Thymus (tissue), 14 donors: ENCODE measurements at places on chromosomes 4 and X.

DNA sequence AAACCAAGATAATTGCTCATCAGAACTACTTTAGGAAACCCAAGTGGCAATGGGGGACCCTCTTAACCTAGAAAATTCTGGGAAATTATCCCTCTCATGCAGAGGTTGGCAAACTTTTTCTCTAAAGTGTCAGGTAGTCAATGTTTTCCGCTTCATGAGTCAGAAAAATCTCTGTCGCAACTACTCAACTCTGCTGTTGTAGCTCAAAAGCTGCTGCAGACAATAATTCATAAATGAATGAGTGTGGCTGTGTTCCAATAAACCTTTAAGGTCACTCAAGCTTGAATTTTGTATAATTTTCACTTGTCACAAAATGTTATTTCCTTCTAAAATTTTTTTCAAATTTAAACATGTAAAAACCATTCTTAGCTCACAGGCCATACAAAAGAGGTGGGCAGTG, 193.4 kb upstream of the MID1 start:
- DNase-seq, result no peak

DNA sequence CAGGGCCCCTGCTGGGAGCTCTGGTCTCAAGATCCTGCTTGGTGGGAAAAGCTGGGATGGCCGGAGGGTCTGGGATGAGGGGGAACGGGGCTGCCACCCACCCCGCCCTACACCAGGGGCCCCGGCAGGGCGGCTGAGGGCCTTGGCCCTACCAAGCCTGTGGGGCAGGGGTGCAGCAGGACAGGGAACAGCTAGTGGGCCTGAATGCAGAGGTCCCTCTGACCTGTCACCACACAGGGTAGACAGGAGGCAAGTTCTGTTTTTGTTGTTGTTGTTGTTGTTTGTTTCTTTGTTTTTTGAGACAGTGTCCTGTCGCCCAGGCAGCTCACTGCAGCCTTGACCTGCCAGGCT, 332 bp upstream of the RENBP start:
- DNase-seq, result no peak

DNA sequence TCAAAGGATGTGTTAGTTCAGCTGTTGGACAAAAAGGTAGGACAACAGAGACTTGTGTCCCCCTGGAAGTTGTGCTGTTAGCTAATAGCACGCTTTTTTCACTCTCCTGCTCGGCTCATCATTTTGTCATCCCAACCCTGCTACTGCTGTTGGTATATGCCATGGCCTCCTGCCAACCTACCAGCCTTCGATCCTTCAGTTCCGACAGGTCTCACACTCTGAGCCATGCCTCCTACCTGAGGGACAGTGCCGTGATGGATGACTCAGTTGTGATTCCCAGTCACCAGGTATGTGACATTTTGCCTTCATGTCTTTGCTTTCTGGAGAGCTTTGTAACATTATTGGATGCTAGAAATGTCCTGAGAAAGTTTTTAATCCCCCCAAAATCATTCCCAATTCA, 268.1 kb downstream of the ANK2 start:
- DNase-seq, result no peak

DNA sequence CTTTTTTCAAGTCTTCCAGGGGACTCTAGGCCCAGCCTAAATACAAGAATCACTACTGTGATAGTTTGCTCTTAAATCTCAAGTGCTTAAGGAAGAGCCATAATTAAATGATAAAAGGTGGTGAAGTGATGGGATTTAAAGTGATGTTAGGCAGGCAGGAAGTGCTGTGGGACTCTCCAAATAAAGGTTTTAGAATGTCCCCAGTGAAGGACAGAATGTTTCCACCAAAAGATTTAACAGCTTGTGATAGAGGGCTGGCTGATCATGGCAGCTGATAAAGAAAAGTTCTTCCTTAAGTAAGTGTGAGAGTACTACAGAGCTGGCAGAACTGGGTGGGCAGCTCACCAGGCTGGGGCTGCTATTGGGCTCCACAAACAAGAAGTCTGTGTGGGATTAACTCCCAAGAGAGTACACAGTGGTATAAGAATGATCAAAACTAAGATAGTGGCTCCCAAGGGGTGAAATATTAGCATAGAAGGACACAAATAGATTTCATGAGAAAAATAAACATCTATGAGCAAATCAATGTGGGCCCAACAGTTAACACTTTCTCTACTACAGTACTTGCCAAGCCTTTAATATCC, 637.2 kb upstream of the CPEB2 start:
- no peak for DNase-seq

DNA sequence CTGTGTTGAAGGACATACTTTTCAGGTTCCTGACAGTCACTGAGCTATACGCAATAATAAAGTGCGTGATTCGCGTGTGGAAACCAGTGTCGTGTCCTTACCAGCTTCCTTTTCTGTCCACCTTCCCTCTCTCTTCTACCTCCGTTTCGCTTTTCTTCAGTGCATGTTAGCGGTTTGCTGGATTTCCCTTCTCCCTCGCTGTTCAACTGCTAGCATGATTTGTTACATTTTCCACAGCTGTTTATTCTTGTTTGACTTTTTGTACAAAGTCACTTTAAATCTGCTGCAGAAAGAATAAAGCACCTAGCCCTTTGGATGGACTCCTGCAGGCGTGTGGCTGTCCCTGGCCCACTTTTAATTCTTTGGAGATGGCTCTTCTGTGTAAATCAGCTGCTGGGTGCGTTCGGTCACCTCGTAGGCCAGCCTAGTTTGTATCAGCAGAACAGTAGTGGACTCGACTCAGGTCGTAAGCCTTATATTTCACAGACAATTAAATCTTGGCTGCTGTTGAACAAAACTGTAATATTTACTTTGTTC, 8.9 kb upstream of the HAND2 start:
- no peak for DNase-seq

DNA sequence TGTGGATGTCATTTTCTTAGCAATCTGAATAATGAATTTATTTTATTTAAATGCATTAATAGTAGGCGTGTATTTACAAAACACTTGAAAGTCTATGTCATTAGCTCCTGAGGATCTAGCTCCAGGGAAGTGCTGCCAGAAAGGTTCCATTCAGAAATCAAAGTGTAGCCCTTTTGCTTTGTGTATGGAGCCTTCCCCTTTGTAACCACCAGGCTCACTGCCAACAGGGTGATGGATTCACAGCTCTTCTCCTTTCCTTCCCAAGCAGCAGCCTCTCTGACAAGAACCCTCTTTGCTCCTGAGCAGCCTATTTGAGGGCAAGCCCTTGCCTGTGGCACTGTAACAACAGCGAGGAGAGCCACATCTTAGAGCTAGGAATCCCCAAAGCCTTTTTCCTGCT, 286.0 kb upstream of the RASGEF1B start:
- DNase-seq, result no peak

GRCh38 chrX:116607776-116608175, 145.0 kb upstream of the CT83 start:
- DNase-seq, result no peak

DNA sequence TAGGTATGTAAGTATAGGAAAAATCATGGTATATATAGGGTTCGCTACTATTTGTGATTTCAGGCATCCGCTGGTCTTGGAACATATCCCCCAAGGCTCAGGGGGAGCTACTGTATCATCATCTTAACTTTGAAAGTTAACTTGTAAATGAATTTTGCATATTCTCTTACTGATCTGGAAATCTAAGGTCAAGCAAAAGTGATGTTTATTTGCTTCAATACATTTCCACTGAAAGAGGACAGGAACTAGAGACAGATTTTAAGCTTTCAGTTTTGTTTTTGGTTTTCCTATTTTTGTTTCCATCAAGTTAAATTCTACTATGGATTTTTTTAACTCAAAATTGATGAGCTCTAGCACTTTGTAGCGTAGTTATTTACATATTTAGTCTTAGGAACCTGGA, 56.2 kb downstream of the NAF1 start:
- no peak for DNase-seq

- no peak for DNase-seq
Measured at GRCh38 chr4:55729351-55730279, 90.0 kb upstream of the EXOC1L start.

DNA sequence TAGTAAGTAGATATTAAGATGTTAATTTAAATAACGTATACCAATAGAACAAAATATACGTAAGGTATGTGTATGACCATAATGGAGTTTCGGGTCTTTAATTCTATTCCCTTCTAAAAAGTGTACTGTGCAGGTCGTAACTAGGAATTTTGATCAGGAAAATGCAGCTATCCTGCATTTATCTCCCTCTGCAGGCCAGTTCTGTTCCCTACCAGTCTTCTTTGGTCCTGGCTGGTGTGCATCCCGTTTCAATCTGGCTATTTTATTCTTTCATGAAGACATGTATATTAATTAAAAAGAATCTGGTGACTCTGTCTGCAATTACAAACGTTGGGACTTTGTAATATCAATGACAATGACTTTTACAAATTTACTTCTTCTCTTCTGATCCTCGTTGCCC, 534.1 kb upstream of the AADAT start:
- DNase-seq, result no peak

DNA sequence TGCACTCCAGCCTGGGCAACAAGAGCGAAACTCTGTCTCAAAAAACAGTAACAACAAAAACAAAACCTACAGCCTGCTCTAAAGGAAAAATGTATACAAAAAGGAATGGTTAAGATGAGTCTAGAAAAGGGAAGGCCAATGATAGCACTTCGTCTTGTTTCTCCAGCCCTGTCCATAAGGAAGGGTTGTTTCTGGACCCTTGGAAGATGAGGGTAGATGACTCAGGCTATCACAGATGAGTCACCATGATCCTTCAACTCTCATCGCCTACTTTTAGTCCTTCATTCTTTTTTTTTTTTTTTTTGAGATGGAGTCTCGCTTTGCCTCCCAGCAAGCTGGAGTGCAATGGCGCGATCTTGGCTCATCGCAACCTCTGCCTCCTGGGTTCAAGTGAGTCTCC, 8.8 kb downstream of the PLA2G12A start:
- no peak for DNase-seq

- no peak for DNase-seq
Measured at GRCh38 chr4:140675599-140676231, 80.5 kb downstream of the TBC1D9 start.

DNA sequence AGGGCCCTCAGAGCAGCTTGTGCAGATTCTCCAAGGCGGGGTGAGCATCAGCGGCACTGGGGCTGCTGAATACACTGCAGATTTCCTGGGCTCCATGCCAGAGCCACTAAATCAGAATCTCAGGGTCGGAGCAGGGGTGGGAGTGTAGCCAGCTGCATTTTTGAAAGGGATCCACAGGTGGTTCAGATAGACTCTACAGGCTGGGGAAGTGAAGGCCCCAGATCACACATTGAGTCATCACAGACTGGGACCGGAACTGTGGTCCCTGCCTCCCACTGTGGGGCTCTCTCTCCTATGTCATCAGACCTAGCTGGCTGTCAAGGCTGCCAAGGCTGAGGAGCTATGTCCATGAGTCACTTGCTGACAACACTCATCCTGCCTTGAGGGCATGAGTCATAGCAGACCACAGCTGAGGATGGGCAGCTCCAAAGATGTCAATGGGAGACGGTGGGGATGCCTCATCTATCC, 162.3 kb upstream of the MAMLD1 start:
- DNase-seq, result no peak

- DNase-seq, result no peak
Measured at GRCh38 chr4:188037003-188037713, 41.6 kb downstream of the ZFP42 start.

GRCh38 chr4:92299152-92299551, 4.6 kb upstream of the GRID2 start:
- DNase-seq, result no peak

DNA sequence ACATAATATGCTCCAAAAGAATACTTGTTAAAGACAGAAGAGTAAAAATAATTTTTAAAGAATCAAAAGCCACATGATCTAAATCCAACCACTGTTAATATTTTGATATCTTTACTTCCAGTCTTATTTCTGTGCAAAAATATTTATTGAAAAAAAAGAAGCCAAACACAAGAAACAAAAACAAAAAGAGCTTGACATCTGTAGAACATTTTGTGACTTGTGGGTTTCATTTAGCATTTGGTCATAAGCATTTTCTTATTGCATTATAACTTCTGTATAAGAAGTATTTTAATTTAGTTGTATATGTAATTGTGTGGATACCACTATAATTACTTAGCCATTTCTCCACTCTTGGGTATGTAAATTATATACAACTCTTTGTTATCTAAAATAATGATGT, 63.1 kb downstream of the DIPK2B start:
- no peak for DNase-seq

GRCh38 chrX:11143931-11144678, 33.0 kb downstream of the HCCS start:
- peak; percentile 54 for DNase-seq

DNA sequence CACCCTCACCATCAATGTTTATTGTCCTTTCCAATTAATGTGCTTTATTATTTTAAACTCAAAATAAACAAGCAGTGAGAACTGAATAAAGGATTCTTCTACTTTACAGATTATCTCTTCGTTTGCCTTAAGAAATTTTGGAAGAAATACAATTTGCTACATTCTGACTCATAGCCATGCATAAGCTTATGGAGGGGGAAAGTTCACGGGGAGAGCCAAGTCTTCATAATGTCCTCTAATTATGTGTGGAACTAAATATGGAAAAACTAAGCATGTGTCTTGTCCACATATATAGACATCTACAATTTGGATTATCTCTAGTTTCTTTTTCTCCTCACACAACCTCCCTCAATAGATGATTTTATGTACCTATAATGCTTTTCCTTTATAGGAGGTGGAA, 17.5 kb downstream of the CXCL13 start:
- DNase-seq, result no peak

DNA sequence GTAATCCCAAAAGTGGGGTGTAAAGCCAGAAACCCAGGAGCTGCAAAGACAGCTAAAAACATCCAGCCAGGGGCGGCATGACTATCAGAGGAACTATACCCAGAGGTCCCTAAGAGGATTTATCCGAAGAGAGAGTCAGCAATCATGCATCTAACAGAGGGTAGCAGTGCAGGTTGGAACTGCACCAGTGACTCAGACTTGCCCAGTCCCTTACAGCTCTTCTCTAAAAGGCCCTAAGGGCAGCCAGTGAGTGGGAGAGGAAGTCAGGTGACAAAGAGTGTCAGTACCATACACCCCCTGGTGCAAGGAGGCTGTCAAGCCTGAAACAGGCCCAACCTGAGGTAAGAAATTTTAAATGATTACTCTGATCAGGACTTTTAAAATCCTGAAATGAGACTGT, 88.1 kb downstream of the CAMK2D start:
- no peak for DNase-seq

DNA sequence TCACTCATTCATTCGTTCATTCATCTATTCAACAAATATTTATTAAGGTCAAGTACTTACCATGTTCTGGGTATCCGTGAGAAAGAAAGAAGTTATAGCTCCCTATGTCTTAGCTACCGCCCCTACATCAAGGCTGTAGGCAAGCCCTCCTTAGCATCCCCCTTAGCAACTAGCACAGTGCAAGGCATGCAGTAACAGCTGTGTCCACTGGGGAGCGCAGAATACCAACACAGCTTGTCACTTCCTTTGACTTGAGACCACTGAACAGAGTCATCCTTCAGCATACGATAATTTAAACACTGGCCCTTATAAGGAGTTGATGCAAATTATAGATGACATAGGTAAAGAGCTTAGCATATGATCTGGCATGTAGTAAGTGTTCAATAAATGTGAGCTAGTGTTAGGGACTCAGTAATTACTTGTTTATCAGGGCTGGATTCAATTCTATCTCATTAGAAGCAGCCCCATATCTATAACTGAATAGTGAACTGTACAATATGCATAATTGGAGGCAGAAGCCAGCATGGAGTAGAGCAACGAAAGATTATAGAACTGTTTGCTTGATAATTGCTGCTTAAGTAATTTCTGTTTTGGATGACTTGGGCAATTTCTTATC, 8.7 kb downstream of the KIAA1210 start:
- DNase-seq, result peak; percentile 65
